ENCODE measurements at places on chromosomes 12 and 14.

DNA sequence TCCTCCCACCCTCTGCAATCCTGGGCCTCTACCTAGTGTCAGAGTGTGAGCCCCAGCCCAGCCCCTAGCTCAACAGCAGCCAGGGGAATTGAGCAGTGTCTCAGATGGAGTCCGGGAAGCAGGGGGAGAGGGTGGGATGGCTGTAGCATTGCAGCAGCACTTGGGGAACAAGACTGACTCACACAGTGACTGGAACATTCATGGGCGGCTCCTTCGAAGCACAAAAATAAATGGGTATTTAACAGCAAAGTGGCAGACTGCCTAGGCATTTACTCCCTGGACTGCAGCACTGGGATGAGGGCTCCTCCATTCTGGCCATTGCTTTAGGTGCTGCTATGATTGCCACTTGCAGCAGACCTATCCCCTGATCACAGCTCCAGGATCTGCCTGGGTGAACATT is 46.0 kb upstream of the STK38L start:
- no peak for DNase-seq

GRCh38 chr12:19248929-19249602 is 119.5 kb downstream of the PLEKHA5 start:
- no peak for DNase-seq

DNA sequence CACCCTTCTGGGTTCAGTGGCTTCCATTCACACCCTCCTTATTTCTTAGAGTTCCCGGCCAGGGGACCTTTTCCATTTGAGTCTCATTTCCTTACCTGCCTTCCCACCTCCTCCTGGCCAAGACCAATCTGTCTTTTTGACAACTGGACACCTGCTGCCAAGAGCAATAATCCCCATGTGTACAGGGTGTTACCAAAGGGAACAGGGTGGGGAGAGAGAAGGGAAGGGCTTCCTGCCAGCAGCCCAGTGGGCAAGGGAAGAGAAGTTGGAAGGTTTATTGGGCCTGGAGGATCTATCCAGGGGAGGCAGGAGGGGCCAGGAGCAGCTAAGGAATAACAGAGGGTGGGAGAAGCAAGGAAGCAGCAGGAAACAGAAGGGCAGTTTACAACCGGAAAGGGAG is 346.2 kb downstream of the C12orf75 start:
- no peak for DNase-seq

GRCh38 chr12:116267948-116268347 is 9.5 kb downstream of the MED13L start:
- DNase-seq, result no peak

GRCh38 chr12:56086608-56087007 is 6.6 kb downstream of the ERBB3 start:
- DNase-seq, result no peak

- no peak for DNase-seq
Observed at GRCh38 chr14:33370426-33370825, 431.7 kb downstream of the NPAS3 start.

GRCh38 chr14:32998433-32998832 is 59.8 kb downstream of the NPAS3 start:
- DNase-seq, result no peak

DNA sequence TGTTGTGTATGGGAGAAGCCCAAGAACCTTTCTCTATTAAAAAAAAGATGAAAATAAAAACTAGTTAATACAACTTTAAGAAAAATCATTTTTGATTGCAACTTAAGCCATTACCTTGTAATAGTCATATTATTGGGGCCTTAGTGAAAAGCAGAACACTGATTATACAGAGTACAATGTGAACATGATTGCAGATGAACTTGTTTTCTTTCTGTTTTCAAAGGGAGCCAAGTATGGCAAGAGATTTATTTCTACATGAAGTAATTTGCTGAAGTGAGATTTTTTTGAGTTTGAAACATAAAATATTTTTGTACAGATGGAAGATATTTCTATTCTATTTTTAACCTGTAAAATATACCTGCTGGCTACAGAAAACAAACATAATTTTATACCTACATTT is 104.9 kb downstream of the GPR135 start:
- DNase-seq, result no peak
